H9 (cell line): ENCODE measurements at places on chromosomes 6 and 20. TPM values are rescaled to one million over a fixed set of nuclear protein-coding genes. Genes with fewer than 3 reads are reported as not detected.

GRCh38 chr6:168799067-168799466 lies 358.1 kb downstream of the SMOC2 start:
- H3K27ac ChIP-seq, result no peak overlapping the region
- no peaks in the 10 kb centered on the region for H3K4me1 ChIP-seq

Gene OPN5
- total RNA-seq, result not detected in 2 replicates

Gene LINC00237
- total RNA-seq, result 0.24 and 0.90 TPM in 2 replicates

Gene CTCFL
- total RNA-seq, result 0.79 and 0.90 TPM in 2 replicates

DNA sequence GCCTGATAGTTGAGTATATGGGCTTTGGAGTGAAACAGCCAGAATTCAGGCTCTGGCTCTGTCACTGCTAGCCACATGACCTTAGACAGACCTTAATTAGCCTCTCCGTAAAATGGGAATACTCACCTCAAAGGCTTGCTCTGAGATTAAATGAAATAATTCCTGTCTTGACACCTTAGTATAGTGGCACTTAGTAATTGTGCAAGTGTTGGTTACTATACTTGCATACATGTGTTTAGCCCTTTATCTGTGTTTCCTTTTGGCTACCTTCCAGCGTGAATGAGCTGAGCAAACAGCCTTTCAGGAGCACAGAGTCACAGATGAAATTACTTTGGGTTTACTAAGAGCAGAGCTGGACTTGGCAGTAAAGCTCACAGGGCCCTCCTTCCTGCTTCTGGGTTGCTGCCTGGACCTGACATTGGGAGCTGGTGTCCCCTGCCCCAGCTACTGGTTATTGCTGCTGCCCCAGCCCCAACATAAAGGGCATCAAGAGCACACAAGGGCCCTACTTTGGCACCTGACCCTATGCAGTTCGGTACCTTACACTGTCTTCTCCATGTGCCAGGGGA lies 32.8 kb downstream of the CD164 start:
- no peaks in the 10 kb centered on the region for H3K27me3 ChIP-seq
- DNase-seq, result no peak
- no peaks in the 10 kb centered on the region for H3K4me1 ChIP-seq
- no peak overlapping the region for H3K27ac ChIP-seq
- no peak overlapping the region for H3K4me3 ChIP-seq

- H3K4me3 ChIP-seq, result no peak overlapping the region
- no peak overlapping the region for H3K27ac ChIP-seq
- H3K36me3 ChIP-seq, result no peaks in the 10 kb centered on the region
- no peaks in the 10 kb centered on the region for H3K27me3 ChIP-seq
- no peaks in the 10 kb centered on the region for H3K4me1 ChIP-seq
Measured at GRCh38 chr20:2399390-2399789, 18.7 kb downstream of the TGM6 start.

- H3K4me1 ChIP-seq, result no peaks in the 10 kb centered on the region
- H3K27ac ChIP-seq, result no peak overlapping the region
- H3K4me3 ChIP-seq, result no peak overlapping the region
Measured at GRCh38 chr20:9166153-9166780, 97.4 kb downstream of the PLCB4 start.

Gene NRSN1
- total RNA-seq, result not detected in 2 replicates

Gene PRRT1
- total RNA-seq, result 1.8 and 1.9 TPM in 2 replicates

- no peak overlapping the region for H3K4me3 ChIP-seq
- no peak overlapping the region for H3K27ac ChIP-seq
- no peaks in the 10 kb centered on the region for H3K36me3 ChIP-seq
- no peaks in the 10 kb centered on the region for H3K4me1 ChIP-seq
- no peaks in the 10 kb centered on the region for H3K27me3 ChIP-seq
Measured at GRCh38 chr6:159914565-159914923, 23.8 kb downstream of the MAS1 start.

GRCh38 chr20:57237585-57237953 lies 28.9 kb downstream of the BMP7 start:
- H3K4me3 ChIP-seq, result no peak overlapping the region
- H3K36me3 ChIP-seq, result peaks cover 27% of the 10 kb centered on the region
- no peak for DNase-seq
- no peak overlapping the region for H3K27ac ChIP-seq
- H3K4me1 ChIP-seq, result no peaks in the 10 kb centered on the region; the same call in 1 of the 2 replicates
- H3K27me3 ChIP-seq, result no peaks in the 10 kb centered on the region

GRCh38 chr20:48155268-48155667 lies 370.0 kb upstream of the SULF2 start:
- no peaks in the 10 kb centered on the region for H3K4me1 ChIP-seq
- no peak overlapping the region for H3K4me3 ChIP-seq
- H3K27me3 ChIP-seq, result no peaks in the 10 kb centered on the region

DNA sequence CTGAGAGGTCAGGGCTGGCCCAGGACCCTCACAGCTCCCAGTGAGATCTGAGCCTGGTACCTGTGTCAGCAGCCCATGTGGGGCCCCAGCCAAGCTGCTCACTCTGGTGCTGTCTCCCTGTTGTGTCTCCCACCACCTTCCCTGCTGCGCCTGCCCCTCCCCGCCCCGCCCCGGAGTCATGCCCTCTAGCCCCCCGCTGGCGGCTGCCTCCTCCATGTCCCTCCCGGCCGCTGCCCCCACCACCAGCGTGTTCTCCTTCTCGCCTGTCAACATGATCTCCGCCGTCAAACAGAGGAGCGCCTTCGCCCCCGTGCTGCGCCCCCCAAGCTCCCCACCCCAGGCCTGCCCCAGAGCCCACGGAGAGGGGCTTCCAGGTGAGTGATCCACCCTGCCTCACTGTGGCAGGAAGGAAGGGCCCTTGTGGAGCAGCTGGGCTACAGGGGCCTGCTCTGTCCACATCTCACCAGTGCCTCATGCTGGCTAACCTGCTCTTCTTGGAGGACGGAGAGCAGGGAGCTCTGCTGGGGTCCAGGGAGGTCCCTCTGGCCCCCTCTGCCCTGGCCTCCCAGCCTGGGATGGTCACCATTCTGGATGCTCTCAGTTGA lies 44.9 kb downstream of the CPXM1 start:
- H3K36me3 ChIP-seq, result no peaks in the 10 kb centered on the region
- DNase-seq, result no peak
- peaks cover 15% of the 10 kb centered on the region; the same call in 1 of the 2 replicates for H3K27me3 ChIP-seq
- no peak overlapping the region for H3K27ac ChIP-seq
- no peak overlapping the region for H3K4me3 ChIP-seq
- no peaks in the 10 kb centered on the region for H3K4me1 ChIP-seq

GRCh38 chr6:105592329-105592728 lies 189.4 kb upstream of the PREP start:
- no peak overlapping the region for H3K4me3 ChIP-seq
- H3K4me1 ChIP-seq, result peaks cover 3% of the 10 kb centered on the region; the same call in 1 of the 2 replicates
- H3K27ac ChIP-seq, result no peak overlapping the region
- no peak for DNase-seq

Gene CDS2
- 60.3 and 63.2 TPM in 2 replicates for total RNA-seq

- H3K4me1 ChIP-seq, result no peaks in the 10 kb centered on the region
- H3K27ac ChIP-seq, result no peak overlapping the region
- H3K36me3 ChIP-seq, result no peaks in the 10 kb centered on the region
- no peak for DNase-seq
- peak overlapping the region; percentile 26; the same call in 1 of the 3 replicates for H3K4me3 ChIP-seq
Measured at GRCh38 chr6:43123461-43124314, 47.4 kb upstream of the SRF start.

- H3K36me3 ChIP-seq, result no peaks in the 10 kb centered on the region; the same call in 1 of the 2 replicates
- DNase-seq, result no peak
- no peak overlapping the region for H3K27ac ChIP-seq
- no peak overlapping the region for H3K4me3 ChIP-seq
- no peaks in the 10 kb centered on the region for H3K4me1 ChIP-seq
Measured at GRCh38 chr6:48401016-48401415, 290.0 kb upstream of the PTCHD4 start.

GRCh38 chr20:20549704-20550103 lies 162.7 kb downstream of the RALGAPA2 start:
- H3K27ac ChIP-seq, result no peak overlapping the region
- no peaks in the 10 kb centered on the region for H3K4me1 ChIP-seq
- H3K36me3 ChIP-seq, result peaks cover 9% of the 10 kb centered on the region; the same call in 1 of the 2 replicates
- no peak overlapping the region for H3K4me3 ChIP-seq
- DNase-seq, result no peak

- no peak for DNase-seq
- peaks cover 7% of the 10 kb centered on the region; the same call in 1 of the 2 replicates for H3K4me1 ChIP-seq
- no peak overlapping the region for H3K4me3 ChIP-seq
- H3K27me3 ChIP-seq, result no peaks in the 10 kb centered on the region
- peaks cover 5% of the 10 kb centered on the region; the same call in 1 of the 2 replicates for H3K36me3 ChIP-seq
Measured at GRCh38 chr6:100269189-100269588, 195.5 kb downstream of the SIM1 start.

DNA sequence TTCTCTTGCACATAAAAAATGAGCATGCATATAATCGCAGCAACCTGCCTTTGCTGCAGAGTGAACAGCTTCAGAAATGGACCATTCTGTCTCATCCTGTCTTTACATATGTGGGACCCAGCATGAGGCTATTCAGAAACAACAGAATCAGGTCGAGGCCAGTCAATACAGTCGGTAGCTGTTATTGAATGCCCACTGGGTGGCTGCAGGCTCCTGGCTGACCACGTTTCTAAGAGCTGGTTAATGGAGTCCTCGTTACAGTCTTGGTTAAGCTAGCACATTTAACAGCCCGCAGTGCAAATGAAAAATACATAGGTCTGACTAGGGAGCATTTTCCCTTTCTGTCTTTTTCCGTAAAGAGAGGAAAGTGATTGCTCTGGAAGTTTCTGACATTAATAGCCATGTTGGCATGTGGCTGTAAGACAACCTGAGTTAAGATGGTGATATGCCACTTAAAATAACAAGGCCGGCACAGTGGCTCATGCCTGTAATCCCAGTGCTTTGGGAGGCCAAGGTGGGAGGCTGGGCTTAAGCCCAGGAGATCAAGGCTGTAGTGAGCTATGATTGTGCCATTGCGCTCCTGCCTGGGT lies 75.0 kb downstream of the SHLD1 start:
- peak; percentile 40 for DNase-seq
- no peaks in the 10 kb centered on the region for H3K36me3 ChIP-seq
- H3K4me3 ChIP-seq, result no peak overlapping the region
- peaks cover 7% of the 10 kb centered on the region for H3K4me1 ChIP-seq
- H3K27me3 ChIP-seq, result no peaks in the 10 kb centered on the region; the same call in 1 of the 2 replicates

DNA sequence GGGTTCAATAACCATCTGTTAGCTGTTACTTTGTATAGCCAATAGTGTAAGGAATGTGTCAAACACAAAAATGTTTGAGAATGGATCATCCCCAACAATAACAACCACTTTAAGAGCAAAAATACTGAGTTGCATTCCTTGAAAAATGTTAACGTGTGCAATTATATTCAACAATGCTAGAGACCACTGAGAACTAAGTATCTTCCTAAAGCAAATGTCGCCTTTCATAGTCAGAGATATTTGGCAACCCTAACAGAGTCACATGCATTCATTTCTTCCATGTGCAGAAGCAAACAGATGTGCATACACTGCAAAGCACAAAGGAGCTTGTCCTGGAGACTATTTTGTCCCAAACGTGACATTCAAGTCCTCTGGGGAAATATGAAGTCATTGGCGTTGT lies 448.6 kb downstream of the GJA1 start:
- no peaks in the 10 kb centered on the region; the same call in 1 of the 2 replicates for H3K4me1 ChIP-seq
- no peaks in the 10 kb centered on the region for H3K27me3 ChIP-seq
- no peak overlapping the region for H3K4me3 ChIP-seq
- no peak for DNase-seq

DNA sequence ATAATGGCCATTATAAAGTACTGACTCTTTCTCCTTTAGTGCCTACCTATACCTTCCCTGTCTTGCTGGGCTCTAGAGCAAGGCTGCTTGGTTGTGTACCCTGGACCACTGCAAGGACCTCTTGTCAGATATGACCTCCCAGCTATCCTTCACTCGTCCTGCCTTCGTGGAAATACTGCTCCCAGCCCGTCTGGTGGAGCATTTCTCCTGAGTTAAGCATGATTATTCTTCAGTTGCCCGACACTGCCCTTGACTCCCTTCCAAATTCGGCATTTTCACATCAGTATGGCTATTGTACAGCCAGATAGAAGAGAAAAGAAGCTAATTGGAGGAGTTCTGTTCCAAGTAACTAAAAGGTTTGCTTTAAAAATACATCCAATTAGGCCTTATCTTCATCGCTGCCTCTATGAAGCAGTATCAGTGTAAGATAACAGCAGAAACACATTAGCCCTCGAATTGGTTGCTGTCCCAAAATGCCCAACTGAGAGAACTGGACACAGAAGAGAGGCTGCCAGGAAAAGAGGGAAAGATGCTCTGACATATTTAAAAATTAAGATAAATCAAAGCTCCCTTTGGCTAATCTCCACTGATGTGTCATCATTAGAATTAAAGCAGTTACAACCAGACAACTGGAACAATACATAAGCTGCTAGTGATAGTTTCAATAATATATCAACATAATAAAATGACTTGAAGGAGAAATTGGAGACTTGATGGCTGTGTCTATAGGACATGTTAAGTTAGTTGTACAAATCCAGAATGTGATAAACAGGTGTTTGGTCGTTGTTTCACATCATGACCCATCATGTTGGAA lies 54.4 kb downstream of the OPRM1 start:
- H3K27ac ChIP-seq, result no peak overlapping the region
- H3K27me3 ChIP-seq, result no peaks in the 10 kb centered on the region
- DNase-seq, result no peak
- H3K4me1 ChIP-seq, result no peaks in the 10 kb centered on the region
- H3K4me3 ChIP-seq, result no peak overlapping the region

Gene FANCE
- 8.4 and 10.9 TPM in 2 replicates for total RNA-seq

DNA sequence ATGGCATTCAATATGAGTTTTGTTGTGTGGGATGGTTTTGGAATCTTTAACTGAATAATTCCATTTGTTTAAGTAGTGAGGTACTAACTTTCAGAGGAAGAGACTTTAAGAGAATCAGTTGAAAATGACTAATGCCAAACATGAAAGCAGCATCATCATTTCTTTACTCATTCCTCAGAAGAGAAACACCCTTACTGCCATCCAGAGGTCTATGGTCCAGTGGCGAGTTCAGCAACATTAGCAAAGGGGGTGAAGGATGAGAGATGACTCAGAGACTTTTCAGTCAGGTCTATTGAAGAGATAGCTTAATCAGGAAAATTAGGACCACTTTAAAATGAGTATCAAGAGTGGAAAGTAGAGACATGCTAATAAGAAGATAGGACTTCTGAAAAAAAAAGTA lies 118.8 kb downstream of the COL19A1 start:
- no peaks in the 10 kb centered on the region for H3K4me1 ChIP-seq
- H3K36me3 ChIP-seq, result no peaks in the 10 kb centered on the region
- H3K4me3 ChIP-seq, result no peak overlapping the region
- H3K27ac ChIP-seq, result no peak overlapping the region
- no peaks in the 10 kb centered on the region for H3K27me3 ChIP-seq

DNA sequence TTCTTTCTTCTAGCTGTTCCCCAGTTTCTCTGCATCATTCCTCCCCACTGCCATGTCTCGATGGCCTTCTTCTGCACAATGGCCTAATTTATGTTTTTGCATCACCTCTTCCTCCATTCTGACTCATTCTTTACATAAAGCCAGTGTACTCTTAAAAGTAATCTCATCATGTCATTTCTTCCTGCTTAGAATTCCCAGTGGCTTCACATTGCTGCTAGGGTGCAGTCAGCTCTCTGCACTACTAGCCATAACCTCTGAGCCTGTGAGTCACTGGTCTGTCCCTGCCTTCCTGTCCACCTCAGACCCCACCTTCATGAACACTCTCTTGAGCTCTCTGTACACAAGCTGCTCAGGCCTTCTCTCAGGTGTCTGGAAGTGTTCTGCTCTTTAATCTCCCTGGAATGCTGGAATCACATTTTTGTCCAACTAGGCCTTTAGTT lies 24.1 kb upstream of the TRIM27 start:
- peaks cover 2% of the 10 kb centered on the region; the same call in 1 of the 2 replicates for H3K4me1 ChIP-seq
- no peak overlapping the region for H3K27ac ChIP-seq
- H3K4me3 ChIP-seq, result no peak overlapping the region
- H3K27me3 ChIP-seq, result no peaks in the 10 kb centered on the region
- H3K36me3 ChIP-seq, result peaks cover 4% of the 10 kb centered on the region; the same call in 1 of the 2 replicates

Gene SEL1L2
- not detected in 2 replicates for total RNA-seq

Gene SDC4
- total RNA-seq, result 50.7 and 54.3 TPM in 2 replicates

- no peaks in the 10 kb centered on the region for H3K27me3 ChIP-seq
- no peaks in the 10 kb centered on the region for H3K36me3 ChIP-seq
- H3K27ac ChIP-seq, result no peak overlapping the region
Measured at GRCh38 chr6:38554700-38555413, 84.9 kb downstream of the BTBD9 start.
